Memory B cell (primary cell): ENCODE measurements at places on chromosomes 5 and 9.

GRCh38 chr5:172931001-172931536 lies 28.2 kb upstream of the RPL26L1 start:
- DNase-seq: no peak

DNA sequence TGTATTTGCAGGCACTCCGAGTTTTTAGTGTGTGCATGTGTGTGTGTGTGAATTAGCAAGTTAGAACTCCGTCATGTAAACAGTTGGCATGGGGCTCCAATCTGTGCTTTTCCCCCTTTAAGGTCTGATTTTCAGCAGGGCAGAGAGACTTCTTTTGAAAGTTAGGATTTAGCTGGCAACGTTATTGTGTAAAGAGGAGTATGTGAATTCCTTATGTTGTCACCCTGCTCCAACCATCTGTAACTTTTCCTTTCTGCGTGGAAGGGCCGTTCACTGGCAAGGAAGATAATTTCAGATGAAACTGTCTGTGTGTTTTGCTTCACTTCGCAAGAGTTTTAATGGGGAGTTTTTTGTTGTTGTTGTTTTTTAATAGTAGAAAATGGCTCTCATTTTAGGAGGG lies 332 bp downstream of the SGCD start:
- DNase-seq: no peak

GRCh38 chr9:89970701-89971100 lies 365.9 kb downstream of the GADD45G start:
- no peak for DNase-seq

- no peak for DNase-seq
Measured at GRCh38 chr5:31516802-31517201, 15.1 kb downstream of the DROSHA start.

GRCh38 chr5:96880444-96881164 lies 4.3 kb downstream of the ERAP2 start:
- no peak for DNase-seq

- no peak for DNase-seq
Measured at GRCh38 chr5:160492565-160492964, 70.9 kb downstream of the PTTG1 start.

DNA sequence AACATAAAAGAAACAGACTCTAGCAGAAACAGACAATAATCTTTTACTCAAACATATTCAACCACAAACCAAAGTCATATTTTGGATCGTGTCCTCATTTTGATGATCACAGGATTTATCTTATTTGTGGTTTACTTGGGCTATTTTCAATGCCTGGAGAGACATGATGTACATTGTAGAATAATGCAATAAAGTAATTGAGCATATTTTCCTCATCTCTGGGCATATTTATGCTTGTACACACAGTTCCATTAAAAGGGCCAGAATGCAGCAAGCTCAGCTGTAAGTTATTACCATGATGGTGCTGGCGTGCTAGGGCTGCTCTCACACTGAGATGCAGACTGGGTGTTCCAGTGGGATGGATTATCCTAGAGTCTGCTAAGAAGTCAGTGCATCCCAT lies 456.7 kb downstream of the TLE4 start:
- DNase-seq: no peak
